Smooth muscle cell of the brain vasculature (primary cell): ENCODE measurements at places on chromosomes 3 and 15.

DNA sequence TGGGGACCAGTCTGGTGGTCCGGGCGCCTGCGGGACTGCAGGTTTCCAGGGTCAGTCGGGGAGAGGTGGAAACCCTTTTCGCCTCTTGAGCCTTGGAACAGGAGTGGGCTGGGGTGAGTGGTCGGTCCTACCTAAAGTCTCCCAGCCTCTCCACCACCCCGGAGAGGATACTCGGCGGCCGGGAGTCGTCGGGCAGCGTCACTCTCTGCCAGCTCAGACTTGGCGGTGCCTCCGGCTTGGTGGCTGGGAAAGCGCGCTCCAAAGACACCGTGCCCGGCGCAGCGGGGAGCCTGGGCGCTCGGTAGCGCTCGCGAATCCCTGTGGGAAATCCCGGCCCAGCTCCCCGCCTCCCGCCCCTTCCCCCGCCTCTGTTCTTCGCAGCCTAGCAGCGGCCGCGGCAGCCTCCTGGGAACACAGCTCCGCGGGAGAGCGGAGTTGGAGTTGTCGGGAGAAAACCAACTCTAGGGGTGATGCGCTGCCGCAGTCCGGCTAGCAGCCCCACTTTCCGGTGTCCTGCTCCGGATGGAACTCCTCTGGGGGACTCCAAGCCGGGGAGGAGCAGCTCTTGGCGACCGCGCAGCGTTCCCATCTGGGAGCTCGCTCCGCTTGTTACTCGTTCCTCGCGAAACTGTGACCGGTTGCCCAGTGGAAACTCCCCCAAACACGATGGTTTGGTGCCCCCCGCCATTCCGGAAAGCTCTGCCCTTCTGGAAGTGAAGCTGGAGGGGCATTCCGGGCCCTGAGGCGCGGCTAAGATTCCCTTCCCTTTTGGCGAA, 1.4 kb downstream of the EPHB1 start:
- DNase-seq, result no peak

- DNase-seq, result no peak
Measured at GRCh38 chr3:114420072-114420471, 126.2 kb downstream of the TIGIT start.

- no peak for DNase-seq
Measured at GRCh38 chr3:16794257-16794656, 90.5 kb upstream of the PLCL2 start.

- DNase-seq, result peak; percentile 6
Measured at GRCh38 chr3:103499132-103499900, 1064.5 kb downstream of the ZPLD1 start.
